ENCODE measurements at places on chromosomes 5 and 9.

GRCh38 chr9:26310294-26310693 is 582.3 kb downstream of the CAAP1 start:
- DNase-seq = peak; percentile 21

DNA sequence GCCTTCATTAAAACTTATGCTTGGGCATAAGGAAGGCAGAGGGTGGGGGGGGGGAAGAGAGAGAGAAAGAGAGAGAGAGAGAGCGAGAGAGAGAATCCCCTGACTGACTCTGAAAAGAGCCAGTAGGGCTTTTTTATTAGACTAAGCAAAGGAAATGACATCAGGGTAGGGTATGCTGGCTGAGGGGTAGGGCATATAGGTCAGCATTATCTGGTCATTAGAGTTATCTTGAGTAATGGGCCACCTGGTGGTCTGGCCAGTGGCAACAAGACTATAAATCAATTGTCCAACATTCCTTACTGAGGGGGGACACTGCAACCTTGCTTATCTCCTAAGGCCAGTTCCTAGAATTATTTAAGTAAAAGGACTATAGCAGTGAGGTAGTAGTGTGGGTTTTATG is 67.2 kb downstream of the TSSK1B start:
- DNase-seq = peak; percentile 92

GRCh38 chr9:106916466-106917235 is 53.7 kb downstream of the ZNF462 start:
- DNase-seq = peak; percentile 89

GRCh38 chr9:79829566-79830302 is 258.0 kb downstream of the TLE4 start:
- no peak for DNase-seq

DNA sequence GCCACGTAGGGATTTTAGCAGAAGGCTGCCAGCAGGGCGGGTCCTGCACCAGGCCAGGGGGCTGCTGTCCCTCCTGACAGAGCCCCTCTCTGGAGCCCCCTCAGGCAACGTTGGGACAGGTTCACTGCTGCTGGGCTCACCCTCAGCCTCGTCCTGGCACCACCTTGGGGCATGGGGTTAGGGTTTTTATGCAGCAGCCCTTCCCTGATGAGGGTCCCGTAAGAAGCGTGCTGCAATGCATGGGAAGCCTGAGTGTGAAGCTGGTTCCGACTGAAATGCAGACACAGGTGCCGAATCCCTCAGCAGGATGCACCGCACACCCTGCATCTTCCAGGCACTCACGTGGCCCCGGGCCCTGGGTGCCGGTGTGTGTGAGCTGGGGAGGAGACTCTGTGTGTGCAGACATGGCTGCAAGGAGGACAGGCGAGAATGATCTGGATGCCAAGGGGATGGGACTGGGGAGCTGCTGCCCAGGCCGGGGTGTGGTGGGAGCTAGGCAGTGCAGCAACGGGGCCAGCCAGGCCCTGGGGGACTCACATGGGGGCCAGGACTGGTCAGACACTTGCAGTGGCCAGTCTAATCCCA is 27.1 kb downstream of the ZDHHC11B start:
- no peak for DNase-seq

DNA sequence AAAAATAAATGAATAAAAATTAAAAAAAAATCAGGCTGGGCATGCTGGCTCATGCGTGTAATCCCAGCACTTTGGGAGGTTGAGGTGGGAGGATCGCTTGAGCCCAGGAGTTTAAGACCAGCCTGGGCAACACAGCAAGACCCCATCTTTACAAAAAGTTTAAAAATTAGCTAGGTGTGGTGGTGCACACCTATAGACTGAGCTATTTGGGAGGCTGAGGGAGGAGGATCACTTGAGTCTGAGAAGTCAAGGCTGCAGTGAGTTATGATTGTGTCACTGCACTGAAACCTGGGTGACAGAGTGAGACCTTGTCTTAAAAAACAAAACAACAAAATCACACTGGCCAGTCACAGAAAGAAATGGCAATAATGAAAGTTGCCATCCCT is 3.4 kb upstream of the CNTRL start:
- DNase-seq = no peak

GRCh38 chr9:119334745-119335144 is 34.5 kb downstream of the BRINP1 start:
- DNase-seq = no peak

DNA sequence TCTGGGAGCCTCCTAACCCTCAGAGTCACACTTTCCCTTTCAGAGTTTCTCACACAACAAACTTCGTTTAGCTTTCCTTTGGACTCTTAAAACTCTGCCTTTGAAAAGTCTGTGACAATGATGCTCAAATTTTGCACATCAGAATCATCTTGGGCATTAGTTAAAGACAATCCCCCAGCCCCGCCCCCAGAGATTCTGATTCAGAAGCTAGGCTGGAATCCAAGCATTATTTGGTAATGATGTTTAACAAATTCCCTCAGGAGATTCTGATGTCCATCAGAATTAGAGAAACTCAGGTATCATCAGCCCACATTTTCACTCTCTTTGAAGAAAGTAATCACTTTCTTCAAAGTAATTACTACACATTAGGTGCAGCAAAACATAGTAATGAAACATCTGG is 9.6 kb upstream of the PLPP1 start:
- no peak for DNase-seq

- DNase-seq = no peak
Observed at GRCh38 chr5:119342406-119342805, 13.4 kb upstream of the TNFAIP8 start.

DNA sequence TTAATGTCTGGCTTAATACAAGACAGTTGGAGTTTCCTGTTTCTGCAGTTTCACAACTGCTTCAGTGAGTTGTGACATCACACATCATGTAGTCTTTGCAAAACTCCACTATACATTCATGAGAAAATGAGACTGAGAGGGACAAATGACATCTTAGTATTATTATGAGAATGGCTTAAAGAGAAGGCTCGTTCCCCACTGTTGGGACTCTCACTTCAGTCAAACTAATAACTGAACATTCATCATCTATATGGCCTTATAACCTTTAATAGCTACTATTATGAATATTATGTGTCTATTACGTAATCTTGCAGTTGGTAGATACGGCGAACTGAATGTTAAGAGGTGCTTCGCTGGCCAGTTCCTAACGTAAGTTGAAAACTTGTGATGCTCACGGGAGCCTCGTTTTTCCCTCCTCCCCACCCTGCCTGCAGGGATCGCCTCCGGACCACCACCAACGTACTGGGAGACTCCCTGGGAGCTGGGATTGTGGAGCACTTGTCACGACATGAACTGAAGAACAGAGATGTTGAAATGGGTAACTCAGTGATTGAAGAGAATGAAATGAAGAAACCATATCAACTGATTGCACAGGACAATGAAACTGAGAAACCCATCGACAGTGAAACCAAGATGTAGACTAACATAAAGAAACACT is 79.4 kb downstream of the SLC1A3 start:
- no peak for DNase-seq

- DNase-seq = no peak
Observed at GRCh38 chr5:72456391-72457074, 50.7 kb downstream of the ZNF366 start.

- no peak for DNase-seq
Observed at GRCh38 chr5:181265092-181265671, 4.2 kb upstream of the TRIM52 start.

- no peak for DNase-seq
Observed at GRCh38 chr5:160360310-160360709, 10.1 kb downstream of the C1QTNF2 start.

DNA sequence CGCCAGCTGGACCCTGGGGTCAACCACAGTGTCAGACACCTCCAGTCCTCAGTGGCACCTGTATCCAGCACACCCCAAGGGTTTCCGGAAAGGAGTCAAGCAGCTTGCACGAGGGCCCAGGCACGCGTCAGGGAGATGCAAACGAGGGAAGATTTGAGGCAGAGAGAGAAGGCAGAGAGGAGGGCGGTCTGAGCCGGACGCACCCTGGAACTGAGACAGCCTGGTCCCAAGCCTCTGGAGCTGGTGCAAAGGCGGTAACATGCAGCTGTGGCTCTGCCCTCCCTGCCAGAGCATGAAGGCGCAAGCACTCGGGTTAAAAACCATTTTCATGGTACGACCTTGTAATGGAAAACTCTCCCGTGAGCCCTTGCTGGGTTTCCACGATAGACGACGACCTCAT is 32.2 kb downstream of the SLC6A18 start:
- no peak for DNase-seq

GRCh38 chr5:93055561-93055960 is 525.5 kb downstream of the NR2F1-AS1 start:
- no peak for DNase-seq

- no peak for DNase-seq
Observed at GRCh38 chr5:141870228-141870627, 8.0 kb downstream of the PCDH1 start.

DNA sequence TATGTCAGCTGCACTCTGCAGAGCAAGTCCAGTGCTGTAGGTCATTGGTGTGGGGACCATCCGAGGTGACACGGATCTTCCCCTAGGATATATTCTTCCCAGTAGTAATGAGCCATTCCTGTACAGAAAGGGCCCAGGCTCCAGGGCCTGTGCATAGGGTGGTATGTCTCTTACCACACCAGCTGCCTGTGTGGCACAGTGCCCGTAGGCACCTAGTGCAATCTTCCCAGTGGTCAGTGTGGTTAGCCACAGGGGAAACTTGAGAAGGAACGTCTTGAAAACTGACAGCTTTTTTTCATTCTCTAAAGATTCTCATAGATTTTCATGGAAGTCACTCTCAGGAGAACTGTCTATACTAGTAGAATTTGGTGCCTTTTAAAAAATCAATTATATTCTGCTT is 39.8 kb downstream of the CYSTM1 start:
- DNase-seq = no peak

DNA sequence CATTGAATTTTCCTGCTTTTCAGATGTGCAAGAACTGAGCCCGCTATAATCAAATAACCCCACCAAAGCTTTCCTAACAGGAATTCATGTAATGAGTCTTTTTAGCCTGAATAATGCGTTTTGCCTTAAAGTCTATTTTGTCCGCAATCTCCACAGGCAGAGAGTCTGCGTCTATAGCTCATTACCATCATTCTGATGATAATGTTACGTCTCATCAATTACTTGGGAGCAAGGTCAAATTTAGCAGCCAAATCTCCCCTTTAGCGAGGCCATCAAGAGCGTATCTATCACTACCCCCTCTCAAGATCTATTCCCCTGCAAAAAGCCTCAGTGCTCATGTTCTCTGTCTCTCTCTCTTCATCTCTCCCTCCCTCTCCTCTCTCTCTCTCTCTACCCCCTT is 416.1 kb downstream of the ZSWIM6 start:
- no peak for DNase-seq

DNA sequence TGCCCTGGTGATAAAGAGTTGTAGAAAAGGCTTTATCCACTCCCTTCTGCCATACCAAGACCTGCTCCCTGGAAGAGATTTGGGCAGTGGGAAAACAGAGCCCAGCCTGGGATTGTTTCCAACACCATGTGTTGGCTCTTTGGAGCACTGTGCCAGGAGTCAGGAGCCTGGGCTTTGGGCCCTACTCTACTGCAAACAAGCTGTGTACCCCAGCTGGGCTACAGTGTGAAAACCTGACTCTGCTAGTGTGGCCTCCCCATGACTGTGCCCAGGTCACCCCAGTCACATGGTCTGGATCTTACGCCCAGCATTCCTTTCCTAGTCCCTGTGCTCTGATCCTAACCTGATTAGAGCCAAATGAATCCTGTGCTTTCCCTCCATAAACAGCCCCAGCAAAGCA is 39.3 kb upstream of the SHB start:
- DNase-seq = no peak

GRCh38 chr5:143396353-143396940 is 7.0 kb downstream of the NR3C1 start:
- DNase-seq = peak; percentile 13

- no peak for DNase-seq
Observed at GRCh38 chr5:55345327-55345726, 37.5 kb downstream of the MTREX start.

DNA sequence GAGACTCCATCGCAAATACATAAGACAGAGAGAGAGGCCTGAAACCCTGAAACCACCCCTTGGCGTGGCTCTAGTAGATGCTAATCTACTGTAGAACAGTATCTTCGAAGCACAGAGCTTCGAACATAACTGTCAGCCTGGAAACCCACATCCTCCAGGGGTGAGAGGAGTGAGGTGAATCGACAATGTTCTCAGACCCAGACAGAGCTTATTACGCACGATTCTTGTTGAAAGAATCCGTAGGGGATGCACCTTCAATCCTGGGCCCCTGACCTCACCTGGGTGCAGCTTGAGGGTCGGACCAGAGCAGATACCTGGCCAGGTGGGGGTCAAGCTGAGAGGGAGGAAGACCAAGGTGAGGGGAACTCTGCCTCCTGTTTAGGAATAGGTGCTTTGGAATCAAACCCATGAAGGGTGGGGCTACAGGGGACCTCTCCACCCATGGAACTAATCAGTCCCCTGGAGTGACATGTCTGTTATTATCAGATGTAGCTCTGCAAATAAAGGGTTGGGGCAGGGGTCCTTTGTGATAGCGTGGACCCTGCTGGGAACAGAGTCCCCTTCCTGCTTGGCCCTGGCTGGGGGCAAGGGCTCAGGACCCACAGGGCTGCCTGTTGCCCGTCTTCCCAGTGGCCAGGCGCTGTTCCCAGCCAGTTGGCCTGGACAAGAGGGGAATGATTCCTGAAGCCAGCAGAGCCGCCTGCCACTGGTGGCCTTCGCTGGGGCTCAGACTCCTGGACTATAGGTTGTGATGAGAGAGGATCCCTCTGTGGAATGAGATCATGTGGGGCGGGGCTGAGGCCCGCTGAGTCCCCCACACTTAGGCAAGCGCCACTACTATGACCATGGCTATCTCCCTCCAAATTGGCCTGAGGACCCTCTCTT is 41.2 kb downstream of the DBH start:
- no peak for DNase-seq

- peak; percentile 49 for DNase-seq
Observed at GRCh38 chr5:177003649-177004048, 2.9 kb downstream of the UIMC1 start.

- no peak for DNase-seq
Observed at GRCh38 chr5:54521856-54522479, 4.4 kb downstream of the SNX18 start.

DNA sequence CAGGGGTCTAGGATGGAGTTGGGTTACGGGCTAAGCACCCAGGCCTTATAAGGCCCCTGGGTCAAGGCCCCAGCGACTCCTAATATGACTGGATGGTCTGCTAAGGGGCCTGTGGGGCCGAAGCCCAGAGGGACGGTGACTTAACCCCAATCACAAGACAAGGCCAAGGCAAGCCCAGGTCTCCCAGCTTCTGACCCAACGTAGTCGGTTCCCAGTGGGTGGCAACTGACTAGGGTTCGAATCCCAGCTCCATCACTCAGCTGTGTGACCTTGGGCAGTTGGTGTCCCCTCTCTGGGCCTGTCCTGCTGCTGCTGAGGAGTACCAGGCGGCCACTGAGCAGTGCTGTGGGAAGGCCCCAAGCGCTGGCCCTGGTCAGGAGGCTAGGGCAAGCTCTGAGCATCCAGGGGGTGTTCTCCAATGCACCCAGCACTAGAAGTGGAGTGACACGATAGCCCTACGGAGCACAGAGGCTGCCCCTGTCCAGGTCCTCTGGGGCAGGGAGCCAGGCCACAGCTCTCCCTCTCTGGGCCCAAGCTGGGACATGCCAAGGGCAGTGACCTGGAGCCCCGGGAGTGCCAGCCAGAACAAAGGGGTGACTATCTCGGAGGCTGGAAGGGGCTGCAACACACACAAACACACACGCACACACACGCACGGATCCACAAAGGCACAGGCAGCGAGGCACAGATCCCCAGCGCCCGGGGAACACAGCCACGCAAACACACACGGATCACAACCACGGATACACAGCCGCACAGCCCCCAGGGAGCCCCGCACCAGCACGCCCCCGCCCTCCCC is 512 bp downstream of the AK1 start:
- DNase-seq = peak; percentile 18

GRCh38 chr5:90983148-90983547 is 400.0 kb downstream of the ARRDC3 start:
- peak; percentile 32 for DNase-seq

Measured in endothelial cell of umbilical vein (primary cell).